SW 1271 (cell line): ENCODE measurements at places on chromosomes 11 and 22.

- DNase-seq, result no peak
These were observed 1.6 kb downstream of the MAML2 start for GRCh38 chr11:96341211-96342013.

GRCh38 chr11:74739546-74740270 is 8.5 kb upstream of the CHRDL2 start:
- no peak for DNase-seq

DNA sequence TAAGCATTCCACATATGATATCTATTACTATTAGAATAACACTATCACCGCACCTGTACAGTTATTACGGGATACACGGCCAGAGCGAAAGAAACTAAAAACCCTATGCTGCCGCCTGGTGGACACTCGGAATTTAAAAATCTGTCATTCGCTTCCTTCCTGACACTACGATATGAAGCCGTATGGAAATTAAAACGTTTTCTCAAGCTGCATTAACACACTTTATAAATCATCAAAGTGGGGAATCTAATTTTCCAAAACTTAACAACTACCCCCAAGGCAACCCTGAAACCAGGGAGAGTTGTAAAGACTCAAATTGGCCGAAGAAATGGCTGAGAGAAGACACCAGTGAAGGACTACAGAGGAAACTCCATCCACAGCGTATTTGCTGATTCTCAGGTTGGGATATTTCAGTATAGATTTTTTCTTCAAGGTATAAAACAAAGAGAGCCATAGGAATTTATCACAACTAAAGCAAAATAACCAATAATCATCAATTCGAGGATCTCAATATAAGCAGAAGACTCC is 1.4 kb downstream of the CCDC73 start:
- peak; percentile 7 for DNase-seq

- no peak for DNase-seq
These were observed 55.8 kb downstream of the CABIN1 start for GRCh38 chr22:24066865-24067264.

DNA sequence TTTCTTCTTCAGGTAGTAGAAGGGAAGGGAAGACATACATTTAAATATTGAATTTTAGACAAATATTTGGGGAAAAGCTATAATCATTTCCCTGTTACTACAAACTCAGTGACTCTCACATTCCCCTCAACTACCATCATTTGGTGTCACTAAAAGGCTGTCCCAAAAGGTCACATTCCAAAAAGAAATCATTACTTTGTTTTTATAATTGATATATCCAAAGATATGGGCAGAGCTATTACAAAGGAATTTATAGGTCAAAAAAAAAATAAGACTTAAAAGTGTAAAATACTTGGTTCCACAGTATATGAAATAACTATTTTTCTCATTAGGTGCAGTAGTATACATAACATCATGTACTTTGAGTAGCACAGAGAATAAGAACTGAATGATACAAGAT is 751.4 kb downstream of the KCNA4 start:
- no peak for DNase-seq
